Erythroblast (primary cell): ENCODE measurements at places on chromosomes 13 and 19.

DNA sequence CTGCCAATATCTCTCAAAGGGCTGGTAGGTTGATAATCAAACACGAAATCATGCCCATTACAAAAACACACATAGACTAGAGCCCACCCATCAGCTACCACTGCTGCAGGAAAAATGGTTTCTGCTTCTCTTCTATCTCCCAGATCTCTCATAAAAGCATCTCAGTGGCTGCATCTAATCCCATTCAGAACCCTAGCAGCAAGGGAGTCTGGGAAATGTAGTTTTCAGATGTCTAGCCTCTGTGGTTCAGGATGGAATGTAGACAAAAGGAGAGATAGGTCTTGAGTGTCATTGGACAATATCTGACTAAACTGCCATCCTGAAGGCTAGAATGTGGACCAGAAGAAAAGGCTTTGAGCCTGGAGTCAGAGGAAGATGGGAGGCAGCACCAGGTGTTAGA lies 32.1 kb downstream of the RDH8 start:
- DNase-seq = no peak

GRCh38 chr13:33250609-33251008 lies 34.9 kb downstream of the STARD13 start:
- DNase-seq = no peak

- no peak for DNase-seq
These were observed 30.2 kb downstream of the CRTC1 start for GRCh38 chr19:18713550-18714117.

- no peak for DNase-seq
These were observed 25.4 kb downstream of the MAP2K2 start for GRCh38 chr19:4098493-4098892.

DNA sequence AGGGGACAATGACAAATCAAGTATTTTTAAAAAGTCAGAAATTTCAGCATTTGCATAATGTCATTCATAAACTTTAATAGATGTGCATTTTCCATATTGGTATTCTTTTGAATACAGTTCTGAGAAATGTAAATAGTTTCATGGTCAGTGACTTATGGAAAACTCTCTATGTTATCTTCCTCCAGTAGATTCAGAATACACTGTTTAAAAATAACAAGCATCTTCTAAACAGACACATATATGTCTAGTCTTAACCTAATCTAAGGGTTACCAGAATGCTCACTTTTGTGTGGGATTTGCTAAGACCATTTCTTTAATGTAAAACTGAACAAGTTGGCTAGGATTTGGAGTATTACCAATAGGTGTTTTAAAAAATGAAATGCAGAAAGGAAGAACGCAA lies 119.8 kb upstream of the SGCG start:
- no peak for DNase-seq

- DNase-seq = no peak
These were observed 34.4 kb upstream of the PSPC1 start for GRCh38 chr13:19817106-19817505.
